H7 (cell line): ENCODE measurements at places on chromosomes 12 and 14.
A peak's percentile ranks its signal among the peaks of the same experiment; 100 is the strongest.

DNA sequence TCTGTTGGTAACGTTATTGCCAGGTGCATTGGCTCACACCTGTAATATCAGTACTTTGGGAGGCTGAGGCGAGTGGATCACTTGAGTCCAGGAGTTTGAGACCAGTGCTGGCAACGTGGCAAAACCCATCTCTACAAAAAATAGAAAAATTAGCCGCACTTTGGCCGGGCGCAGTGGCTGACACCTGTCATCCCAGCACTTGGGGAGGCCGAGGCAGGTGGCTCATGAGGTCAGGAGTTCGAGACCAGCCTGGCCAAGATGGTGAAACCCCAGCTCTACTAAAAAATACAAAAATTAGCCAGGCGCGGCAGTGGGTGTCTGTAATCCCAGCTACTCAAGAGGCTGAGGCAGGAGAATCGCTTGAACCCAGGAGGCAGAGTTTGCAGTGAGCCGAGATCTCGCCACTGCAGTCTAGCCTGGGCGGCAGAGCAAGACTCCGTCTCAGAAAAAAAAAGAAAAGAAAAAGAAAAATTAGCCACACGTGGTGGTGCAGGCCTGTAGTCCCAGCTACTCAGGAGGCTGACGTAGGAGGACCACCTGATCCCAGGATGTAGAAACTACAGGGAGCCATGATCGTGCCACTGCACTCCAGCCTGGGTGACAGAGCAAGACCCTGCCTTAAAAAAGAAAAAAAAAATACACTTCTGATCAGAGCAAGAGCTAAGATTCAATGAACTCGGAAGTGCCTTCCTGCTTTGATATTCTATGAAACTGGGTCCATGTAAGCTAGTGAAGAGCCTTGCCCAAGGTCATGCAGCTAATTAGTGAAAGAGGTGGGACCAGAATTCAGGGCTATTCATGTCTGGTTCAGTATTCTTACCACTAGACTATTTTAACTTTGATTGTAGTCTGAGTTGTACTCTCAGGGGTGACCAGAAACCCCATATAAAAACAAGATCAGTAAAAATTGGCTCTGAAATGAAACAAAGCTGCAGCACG, 4.2 kb upstream of the RNASE8 start:
- no peak for DNase-seq

- DNase-seq = no peak
Measured at GRCh38 chr12:27502021-27502435, 22.0 kb upstream of the PPFIBP1 start.

GRCh38 chr14:88831284-88831683, 6.8 kb downstream of the TTC8 start:
- DNase-seq = no peak

DNA sequence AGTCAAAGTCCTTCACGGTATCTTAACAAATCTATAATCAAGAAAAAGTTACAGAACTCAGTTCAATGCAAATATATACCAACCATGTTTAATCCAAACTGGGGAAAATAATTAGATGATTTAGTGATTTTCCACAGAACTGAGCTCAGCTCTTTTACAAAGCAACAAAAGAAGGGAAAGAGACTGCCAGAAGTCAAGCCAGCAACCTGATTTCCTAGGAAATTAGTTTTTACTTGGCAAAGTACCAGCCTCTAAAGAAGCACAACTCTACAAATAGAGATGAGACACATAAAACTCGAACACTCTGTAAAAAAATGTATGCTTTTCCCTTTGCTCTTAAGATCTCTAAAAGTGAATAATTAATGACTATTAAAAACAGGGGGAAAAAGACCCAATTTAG, 19.4 kb downstream of the NUMB start:
- no peak for DNase-seq

- DNase-seq = no peak
Measured at GRCh38 chr14:51211149-51211548, 28.9 kb upstream of the TMX1 start.

DNA sequence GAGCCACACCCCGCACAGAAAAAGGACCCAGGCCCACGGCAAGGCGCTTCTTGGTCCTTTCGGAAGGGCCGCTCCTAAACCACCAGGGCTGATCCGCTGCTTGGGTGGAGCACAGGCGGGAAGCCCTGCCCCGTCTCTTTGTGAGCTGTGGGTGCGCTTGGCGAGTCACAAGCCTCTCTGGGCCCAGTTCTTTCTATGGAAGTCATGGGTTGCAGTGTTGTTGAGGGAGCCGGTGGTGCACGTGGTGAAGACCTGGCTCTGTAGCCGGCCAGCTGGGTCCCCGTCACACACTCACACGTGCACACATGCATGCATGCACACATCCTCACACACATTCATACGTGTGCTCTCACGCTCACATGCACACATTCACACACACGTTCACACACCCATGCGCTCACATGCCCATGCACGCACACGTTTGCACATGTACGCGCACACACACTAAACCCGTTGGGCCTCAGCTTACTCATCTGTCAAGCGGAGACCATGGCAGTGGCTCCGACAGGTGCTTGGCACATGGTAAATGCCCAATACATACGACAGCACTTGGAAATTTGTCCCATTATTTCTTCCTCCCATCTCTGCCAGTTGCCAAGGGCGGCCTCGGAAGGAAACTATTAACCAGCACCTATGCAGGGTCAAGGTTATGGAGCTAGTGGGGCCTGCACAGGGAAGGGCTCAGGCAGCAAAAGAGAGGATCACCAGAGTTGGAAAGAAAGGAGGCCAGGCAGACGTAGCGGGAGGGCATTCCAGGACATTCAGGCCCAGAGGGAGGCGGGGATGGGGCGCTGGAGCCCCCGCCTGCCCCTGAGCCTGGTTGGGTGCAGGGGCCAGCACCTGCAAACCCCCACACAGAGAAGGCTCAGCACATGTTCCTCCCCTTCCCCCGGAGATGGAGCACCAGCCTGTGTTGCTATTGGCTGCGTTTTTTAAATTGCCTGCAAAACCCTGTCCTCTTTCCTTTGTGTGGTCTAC, 96.9 kb downstream of the SETD3 start:
- peak; percentile 81 for DNase-seq

DNA sequence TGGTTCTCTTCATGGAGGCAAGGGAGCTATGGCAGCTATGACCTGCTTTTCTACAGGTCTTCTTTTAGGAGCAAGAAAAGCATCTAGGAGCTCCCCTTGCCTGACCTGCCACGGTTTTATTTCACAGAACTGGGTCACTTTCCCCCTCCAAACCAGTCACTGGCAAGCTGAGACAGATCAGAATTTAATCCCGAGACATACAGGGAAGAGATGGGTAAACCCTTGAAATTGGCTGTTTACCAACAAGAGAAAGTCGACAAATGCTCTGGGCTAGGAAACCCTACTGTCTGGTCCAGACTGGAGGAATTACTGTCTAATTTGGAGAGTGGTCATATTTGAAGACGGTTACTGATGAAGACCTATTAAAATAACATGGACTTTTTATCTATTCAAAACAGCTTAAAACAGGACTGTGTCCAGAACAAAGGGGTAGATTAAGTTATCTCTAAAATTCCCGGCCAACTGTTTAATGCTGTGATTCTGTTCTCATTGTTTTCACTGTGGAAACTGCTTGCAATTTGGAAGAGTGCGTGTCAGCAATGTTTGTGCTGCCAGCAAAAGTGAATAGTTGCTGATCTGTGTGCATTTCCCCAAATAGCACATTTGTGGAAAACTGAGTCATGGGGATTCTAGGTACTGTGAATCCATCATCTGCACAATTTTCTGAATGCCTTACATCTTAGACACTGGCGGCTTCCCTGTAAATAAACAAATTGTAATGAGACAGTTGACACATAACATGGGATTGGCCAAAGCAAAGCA, 73.4 kb upstream of the EEA1 start:
- no peak for DNase-seq

GRCh38 chr12:7293670-7294069, 10.2 kb upstream of the ACSM4 start:
- no peak for DNase-seq

GRCh38 chr14:40336846-40337245, 904.6 kb upstream of the FBXO33 start:
- DNase-seq = no peak

DNA sequence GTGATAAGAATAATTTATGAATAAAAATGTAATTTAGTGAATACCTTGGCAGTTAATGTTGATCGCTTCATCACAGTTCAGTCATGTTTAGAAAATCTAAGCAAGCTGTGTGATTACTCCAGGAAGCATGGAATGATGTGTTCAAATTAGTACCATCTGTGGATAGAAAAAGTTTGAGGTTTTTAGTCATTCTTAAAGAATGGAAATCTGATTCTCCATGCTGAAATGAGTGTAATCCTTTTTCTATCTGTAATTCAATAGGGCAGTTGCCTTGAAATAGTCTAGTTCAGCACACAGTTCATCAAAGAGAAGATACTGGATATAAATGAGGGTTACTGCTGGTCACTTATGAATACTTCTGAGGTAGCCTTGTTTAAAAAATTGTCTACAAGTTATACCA, 127.2 kb upstream of the MYF6 start:
- DNase-seq = no peak

DNA sequence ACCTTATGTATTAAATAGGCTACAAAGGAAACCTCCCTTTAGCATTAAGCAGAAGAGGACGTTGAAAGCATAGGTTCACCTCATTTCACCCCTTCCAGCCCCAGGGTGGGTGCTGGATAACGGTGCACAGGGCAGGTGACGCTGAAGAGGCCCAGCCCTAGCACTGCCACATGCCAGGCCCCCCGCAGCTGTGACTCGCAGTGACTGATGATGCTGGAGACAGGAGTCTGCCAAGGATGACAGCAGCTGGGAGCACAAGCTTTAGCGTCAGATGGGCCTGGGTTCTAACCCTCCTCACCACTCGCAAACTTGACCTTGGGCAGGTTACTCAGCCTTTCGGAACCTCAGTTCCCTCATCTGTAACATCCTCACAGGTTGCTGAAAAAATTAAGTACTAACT, 76.7 kb downstream of the TBK1 start:
- DNase-seq = no peak

- peak; percentile 20 for DNase-seq
Measured at GRCh38 chr12:130961921-130962451, 8.3 kb downstream of the ADGRD1 start.

DNA sequence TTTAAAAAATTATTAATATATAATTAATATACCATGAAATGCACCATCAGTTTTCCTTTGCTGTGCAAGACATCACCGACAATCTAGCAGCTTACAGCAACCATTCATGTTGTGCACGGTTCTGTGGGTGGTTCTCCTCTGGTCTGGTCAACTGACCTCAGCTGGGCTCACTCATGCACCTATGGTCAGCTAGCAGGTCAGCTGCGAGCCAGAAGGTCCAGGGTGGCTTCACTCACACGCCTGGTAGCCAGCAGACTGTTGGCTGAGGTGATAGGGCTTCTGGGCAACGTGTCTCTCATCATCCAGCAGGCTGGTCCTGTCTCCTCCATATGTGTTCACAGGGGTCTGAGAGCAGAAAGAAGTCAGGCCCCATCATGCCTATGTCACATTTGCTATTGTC, 210.4 kb downstream of the KIF26A start:
- no peak for DNase-seq

DNA sequence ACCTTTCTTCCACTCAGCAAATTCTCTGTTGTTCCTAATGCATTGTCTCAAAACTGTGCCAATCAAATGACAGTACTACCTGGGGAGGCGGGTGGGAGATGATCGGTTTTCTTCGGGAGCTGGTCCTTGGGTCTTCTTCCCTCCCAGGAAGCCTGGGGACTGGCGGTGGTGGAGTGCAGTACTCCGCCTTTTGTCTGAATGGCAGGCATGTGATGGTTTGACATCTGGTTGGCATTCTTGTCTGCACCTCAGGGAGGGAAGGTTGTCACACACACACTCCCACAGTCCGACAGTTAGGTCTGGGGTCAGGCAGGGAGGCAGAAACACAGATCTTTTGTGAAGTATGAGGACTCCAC, 114.8 kb downstream of the SNAPC1 start:
- DNase-seq = no peak
